ENCODE measurements at places on chromosomes 12 and 14. TPM values are rescaled to one million over a fixed set of nuclear protein-coding genes. Genes with fewer than 3 reads are reported as not detected.

The OLR1 gene
- 0.42 TPM for total RNA-seq

The PTPN6 gene
- 456 TPM for total RNA-seq

The KRT81 gene
- total RNA-seq, result not detected

The ALDH2 gene
- total RNA-seq, result 1.4 TPM

The KRT74 gene
- total RNA-seq, result not detected

The ADAM21 gene
- total RNA-seq, result 0.09 TPM

The TSPAN8 gene
- not detected for total RNA-seq

The ACSS3 gene
- not detected for total RNA-seq

The MCRS1 gene
- 96.5 TPM for total RNA-seq

The FBLN5 gene
- total RNA-seq, result 0.82 TPM

The HOXC10 gene
- total RNA-seq, result not detected

The KLHDC1 gene
- total RNA-seq, result 2.0 TPM

The NUDT14 gene
- total RNA-seq, result 6.9 TPM

The FLRT2 gene
- total RNA-seq, result not detected

The OR11H12 gene
- not detected for total RNA-seq

The TROAP gene
- 33.6 TPM for total RNA-seq

The TSHR gene
- total RNA-seq, result not detected

The PGF gene
- not detected for total RNA-seq

The DTX3 gene
- 18.3 TPM for total RNA-seq

The GPN3 gene
- 59.4 TPM for total RNA-seq

The AHSA1 gene
- 307 TPM for total RNA-seq

The LGMN gene
- total RNA-seq, result 6.0 TPM

The CPNE6 gene
- total RNA-seq, result not detected

The TPPP2 gene
- not detected for total RNA-seq

The KRAS gene
- 24.9 TPM for total RNA-seq

The ASPG gene
- total RNA-seq, result not detected

The KRT86 gene
- total RNA-seq, result not detected

The GLIPR1L1 gene
- not detected for total RNA-seq

The IRAK3 gene
- 0.22 TPM for total RNA-seq

The TAS2R7 gene
- not detected for total RNA-seq

The IAPP gene
- not detected for total RNA-seq

The MUCL1 gene
- not detected for total RNA-seq

The KCNC2 gene
- not detected for total RNA-seq

The ST8SIA1 gene
- total RNA-seq, result 11.4 TPM

The SLC2A14 gene
- 0.13 TPM for total RNA-seq

The MANSC4 gene
- total RNA-seq, result not detected

The SERPINA9 gene
- total RNA-seq, result not detected

The KRT6C gene
- not detected for total RNA-seq

The CCDC197 gene
- not detected for total RNA-seq

The SCNN1A gene
- 0.77 TPM for total RNA-seq

The PZP gene
- not detected for total RNA-seq

The MIPOL1 gene
- not detected for total RNA-seq

The GLT8D2 gene
- total RNA-seq, result 0.11 TPM

The PYGL gene
- 0.81 TPM for total RNA-seq

The FOXA1 gene
- not detected for total RNA-seq

The INF2 gene
- 56.3 TPM for total RNA-seq

All from CD8-positive, alpha-beta memory T cell (primary cell).